ENCODE measurements at places on chromosomes 3 and 15.

- DNase-seq = no peak
Measured at GRCh38 chr3:27878014-27878383, 155.9 kb upstream of the EOMES start.

DNA sequence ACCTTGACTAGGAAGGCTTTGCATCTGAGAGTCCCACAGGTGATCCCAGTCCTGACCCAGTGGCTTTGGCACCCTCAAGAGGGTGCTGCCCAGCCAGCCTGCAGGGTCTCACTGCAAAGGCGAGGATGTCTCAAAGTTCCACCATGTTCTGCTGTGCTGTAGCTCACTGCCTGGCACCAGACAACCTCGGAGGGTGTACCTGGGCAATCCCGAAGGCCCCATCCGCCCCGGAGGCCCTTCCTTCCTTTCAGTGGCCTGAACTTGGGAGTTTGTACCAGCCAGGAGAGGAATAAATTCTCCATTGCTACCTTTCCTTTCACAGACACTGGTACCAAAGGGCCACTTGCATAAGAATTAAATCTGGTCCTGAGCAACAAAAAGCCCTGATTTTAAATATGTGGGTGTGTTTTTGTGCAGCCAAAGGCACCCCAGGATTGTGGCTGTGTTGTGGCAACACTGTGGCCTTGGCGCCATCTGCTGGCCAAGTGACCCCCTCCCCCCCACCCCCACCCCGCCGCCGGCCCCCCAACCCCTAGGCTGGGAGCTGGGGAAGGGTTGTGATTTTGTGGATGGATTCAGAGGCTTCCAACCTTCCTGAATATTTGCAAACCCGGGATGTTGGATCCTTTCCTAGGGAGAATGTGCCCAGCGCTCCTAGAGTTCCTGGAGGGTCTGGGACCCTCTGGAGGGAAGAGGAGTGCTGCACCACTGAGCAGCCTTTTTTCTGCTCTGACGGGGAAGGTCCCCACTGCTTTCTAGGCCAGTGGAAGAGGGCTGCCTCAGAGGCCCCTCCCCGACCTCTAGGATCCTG is 9.7 kb upstream of the PTPN23 start:
- DNase-seq = no peak

GRCh38 chr3:23079976-23080375 is 123.2 kb upstream of the UBE2E2 start:
- no peak for DNase-seq

GRCh38 chr15:33440900-33441299 is 130.1 kb downstream of the RYR3 start:
- DNase-seq = no peak

DNA sequence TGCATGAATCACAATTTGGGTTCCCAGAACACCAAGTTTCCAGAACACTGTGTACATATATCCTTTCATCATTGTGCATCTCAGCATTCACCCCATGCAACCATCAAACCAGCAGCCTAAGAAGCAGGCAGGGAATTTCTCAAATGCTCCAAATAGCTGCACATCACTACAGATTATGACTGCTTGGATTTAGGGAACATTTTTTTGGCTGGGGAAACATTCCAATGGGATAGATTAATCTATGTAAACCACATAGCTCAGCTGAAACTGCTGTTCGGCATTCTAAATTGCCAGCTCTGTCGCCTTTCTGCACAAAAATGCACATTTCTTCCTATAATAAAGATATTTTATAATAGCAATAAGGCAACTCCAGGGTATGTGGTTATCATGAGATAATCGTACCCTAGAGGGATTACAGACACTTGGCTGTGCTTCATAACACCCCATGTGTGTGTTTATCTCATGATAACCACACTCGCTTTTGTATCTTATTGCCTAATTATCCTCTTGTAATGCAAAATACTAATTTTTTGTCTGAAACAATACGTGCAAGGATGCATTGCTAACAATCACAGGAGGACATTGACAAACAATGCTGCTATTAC is 483.7 kb upstream of the DPH6 start:
- no peak for DNase-seq

DNA sequence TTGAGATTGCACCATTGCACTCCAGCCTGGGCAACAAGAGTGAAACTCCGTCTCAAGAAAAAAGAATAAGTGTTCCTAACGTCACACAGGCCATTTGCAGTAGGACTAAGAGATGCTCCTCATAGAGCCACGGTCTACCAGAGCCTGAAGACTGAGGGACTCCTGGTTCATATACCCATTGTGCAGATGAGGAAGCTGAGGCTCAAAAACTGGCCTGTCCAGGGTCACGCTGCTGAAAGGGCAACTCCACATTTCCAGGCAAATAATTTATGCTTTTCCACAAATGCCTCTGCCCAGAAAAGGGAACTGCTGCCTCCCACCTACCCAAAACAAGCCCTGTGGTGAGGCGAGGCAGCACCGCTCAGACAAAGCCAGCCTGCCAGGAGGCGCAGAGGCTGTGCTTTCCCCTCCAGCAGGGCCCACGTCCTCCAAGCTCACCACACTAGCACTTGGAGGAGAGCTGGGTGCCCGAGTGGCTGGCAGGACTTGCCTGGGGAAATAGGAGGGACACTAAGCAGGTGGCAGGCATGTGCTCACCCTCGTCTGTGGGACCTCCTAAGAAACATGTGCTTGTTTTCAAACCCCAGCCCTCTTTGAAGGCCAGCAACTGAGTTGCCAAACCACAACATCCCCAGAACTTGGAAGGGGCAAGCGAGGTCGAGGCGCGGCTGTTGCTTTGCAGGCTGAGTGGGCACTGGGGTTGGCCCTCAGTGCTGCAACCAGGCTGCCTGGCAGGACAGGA is 195.6 kb downstream of the XXYLT1 start:
- DNase-seq = no peak

GRCh38 chr3:55402886-55403609 is 84.1 kb downstream of the WNT5A start:
- no peak for DNase-seq

DNA sequence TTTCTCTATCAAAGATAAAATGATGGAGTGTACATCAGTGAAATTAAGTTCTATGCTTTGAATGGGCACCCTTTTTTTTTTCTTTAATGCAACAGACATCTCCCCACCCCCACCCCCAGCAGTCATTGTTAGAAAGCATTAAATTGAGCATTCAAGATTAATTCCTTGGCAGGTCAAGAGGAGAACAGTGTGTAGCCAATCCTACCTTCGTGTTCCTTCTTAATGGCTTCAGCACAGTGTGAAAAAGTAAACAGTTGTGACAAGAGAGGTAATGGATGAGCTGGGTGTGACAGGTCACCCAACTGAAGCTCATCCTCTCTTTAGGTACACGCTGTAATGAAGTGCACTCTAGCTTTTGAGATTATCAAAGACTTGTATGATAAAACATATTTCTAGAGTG is 198.5 kb upstream of the RARB start:
- DNase-seq = no peak

DNA sequence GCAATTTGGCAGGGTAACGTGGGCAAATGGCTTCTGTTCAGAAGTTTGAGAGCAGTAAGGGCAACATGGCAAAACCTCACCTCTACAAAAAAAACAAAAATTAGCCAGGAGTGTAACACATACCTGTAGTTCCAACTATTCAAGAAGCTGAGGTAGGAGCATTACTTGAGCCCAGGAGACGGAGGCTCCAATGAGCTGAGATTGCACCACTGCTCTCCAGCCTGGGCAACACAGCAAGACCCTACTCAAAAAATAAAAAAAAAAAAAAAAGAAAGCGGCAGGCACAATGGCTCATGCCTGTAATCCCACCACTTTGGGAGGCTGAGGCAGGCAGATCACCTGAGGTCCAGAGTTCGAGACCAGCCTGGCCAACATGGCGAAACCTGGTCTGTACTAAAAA is 5.9 kb upstream of the INO80 start:
- DNase-seq = no peak

- DNase-seq = no peak
Measured at GRCh38 chr15:82139823-82140268, 94.0 kb upstream of the MEX3B start.

GRCh38 chr3:118772547-118773011 is 262.1 kb downstream of the IGSF11 start:
- DNase-seq = no peak

DNA sequence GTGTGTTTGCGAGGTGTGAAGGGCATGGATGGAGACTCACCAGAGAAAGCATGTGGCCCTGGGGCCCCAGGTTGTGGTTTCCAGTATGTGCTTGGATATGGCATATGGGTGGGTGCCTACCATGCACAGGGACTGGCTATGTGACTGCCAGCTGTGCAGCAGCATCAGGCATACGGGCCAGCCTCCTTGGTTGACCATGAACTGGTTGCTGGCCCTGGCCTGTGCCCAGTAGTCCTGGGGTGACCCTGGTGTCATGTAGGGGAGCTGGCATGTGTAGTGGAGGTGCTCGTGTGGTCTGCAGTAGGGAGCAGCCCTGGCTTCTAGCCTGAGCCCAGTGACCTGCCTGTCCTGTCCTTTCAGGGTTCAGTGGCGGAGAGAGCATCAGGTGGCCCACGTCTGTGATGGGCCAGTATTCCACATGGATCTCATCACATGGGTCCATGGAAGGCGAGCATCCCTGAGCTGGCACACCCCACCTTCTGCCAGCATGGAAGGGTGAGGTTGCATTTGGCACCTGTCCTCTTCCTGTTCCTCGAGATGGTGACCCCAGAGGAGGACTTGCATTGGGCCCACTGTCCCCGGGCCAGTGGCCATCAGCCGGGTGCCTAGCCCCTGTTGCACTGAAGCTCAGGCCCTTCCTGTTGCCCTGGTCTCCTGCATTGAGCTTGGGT is 228.9 kb downstream of the SNRPN start:
- DNase-seq = no peak

Data from activated T-helper 9 cell treated with anti-CD3 and anti-CD28 coated beads, Interleukin-2, amount 50 U/mL, for 16 hours (primary cell).